Fibroblast of the aortic adventitia (primary cell): ENCODE measurements at places on chromosomes 6 and 20. TPM values are rescaled to one million over a fixed set of nuclear protein-coding genes. Genes with fewer than 3 reads are reported as not detected.

The HUS1B gene
- total RNA-seq = 0.45 and 0.65 TPM in 2 replicates

The EEF1A2 gene
- 0.18 TPM in 1 of 2 replicates, not detected in the other for total RNA-seq

The GGTLC1 gene
- total RNA-seq = not detected in 2 replicates

The BTNL2 gene
- total RNA-seq = not detected in 2 replicates

The CDH4 gene
- 0.18 and 0.25 TPM in 2 replicates for total RNA-seq

DNA sequence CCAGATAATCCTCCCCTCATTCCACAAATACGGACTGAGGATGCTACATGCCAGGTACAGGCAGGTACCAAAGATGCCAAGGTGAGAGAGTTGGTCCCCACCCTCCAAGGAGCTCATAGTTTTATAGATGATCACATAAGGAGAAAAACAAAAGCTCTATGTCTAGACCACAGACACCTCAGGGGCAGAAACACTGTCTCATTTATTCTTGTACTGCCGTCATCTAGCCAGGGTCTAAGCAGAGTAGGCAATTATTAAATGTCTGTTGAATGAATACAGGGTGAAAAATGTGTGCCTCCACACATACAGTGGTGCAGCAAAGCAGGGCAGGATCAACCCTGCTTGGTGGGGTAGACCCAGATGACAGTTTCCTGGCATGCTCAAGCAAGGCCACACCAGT is 439.8 kb upstream of the JARID2 start:
- DNase-seq = no peak

- DNase-seq = peak; percentile 20
These were observed 56.2 kb upstream of the ARID1B start for GRCh38 chr6:156720691-156721685.

- DNase-seq = no peak
These were observed 368.5 kb downstream of the ZFAND3 start for GRCh38 chr6:38187811-38188590.

GRCh38 chr20:59812286-59813125 is 120.9 kb downstream of the SYCP2 start:
- DNase-seq = no peak

- no peak for DNase-seq
These were observed 86.6 kb upstream of the TPD52L1 start for GRCh38 chr6:125066964-125067363.

DNA sequence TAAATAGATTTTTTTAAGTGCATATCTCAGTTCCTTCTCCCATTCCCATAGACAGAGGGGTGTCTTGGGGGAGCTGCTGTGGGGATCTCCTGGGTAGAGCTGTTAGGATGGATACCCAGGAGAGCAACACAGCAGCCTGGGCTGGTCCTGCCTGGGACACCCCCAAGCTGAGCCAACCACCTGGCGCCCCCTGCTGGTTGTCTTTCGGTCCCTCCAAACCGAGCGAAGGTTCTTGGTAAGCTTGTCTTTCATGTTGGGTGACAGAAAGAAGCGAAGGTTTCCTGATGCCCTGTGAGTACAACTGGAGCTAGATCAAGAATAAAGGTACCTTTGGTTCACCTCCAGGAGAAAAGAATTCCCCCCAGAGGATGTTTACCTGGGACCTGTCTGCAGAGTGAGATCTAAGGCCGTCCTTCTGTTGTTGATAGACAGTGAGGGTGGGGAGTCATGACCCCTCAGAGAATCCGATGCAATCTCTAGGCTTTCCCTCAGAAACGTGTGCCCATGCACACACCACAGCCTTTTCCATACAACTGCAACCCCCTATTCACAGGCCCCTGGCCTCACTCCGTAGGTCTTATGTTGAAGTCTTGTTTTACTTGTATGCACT is 50.8 kb downstream of the SNX9 start:
- DNase-seq = peak; percentile 74

- no peak for DNase-seq
These were observed 80.7 kb downstream of the RREB1 start for GRCh38 chr6:7188492-7188891.

DNA sequence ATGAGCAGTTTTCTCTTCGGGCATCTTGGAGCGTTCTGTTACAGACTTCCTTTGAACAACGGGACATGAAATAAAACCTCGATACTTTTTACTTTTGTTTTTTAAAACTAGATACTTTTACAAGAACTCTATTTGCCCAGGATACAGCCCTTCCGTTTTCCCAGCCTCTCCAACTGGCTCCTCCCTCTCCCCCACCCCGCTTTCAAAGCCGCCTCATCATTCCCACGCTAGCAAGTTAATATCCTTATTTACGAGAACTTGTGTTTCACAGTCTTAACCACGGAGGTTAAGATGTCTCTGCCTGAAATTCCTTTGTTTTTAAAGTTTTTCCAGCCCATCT is 241 bp upstream of the CFAP206 start:
- peak; percentile 44 for DNase-seq

- DNase-seq = no peak
These were observed 31.7 kb upstream of the CCN5 start for GRCh38 chr20:44683263-44684046.

GRCh38 chr20:14523090-14523489 is 185.7 kb upstream of the FLRT3 start:
- DNase-seq = no peak

- DNase-seq = no peak
These were observed 25.9 kb downstream of the POM121L2 start for GRCh38 chr6:27286141-27286540.

DNA sequence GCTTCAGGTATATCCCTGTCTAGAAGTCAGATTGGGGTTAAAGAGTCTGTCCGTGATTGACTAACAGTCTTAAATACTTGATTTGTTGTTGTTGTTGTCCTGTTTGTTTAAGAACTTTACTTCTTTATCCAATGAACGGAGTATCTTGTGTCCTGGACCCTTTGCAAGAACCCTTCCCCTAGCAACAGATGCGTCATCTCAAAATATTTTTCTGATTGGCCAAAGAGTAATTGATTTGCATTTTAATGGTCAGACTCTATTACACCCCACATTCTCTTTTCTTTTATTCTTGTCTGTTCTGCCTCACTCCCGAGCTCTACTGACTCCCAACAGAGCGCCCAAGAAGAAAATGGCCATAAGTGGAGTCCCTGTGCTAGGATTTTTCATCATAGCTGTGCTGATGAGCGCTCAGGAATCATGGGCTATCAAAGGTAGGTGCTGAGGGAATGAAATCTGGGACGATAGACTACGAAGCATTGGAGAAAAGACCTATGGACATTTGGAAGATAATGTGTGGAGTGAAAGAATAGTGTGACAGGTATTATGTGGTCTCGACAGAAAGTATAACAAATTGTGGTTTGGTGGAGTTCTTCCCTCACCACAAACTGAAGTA is at the start of gene HLA-DRA:
Gene HLA-DRA, plus strand, starts transcription at position 286 of the 613 bp plus-strand sequence. Its CDS starts 64 bp downstream, at position 350.
- DNase-seq = peak; percentile 57

DNA sequence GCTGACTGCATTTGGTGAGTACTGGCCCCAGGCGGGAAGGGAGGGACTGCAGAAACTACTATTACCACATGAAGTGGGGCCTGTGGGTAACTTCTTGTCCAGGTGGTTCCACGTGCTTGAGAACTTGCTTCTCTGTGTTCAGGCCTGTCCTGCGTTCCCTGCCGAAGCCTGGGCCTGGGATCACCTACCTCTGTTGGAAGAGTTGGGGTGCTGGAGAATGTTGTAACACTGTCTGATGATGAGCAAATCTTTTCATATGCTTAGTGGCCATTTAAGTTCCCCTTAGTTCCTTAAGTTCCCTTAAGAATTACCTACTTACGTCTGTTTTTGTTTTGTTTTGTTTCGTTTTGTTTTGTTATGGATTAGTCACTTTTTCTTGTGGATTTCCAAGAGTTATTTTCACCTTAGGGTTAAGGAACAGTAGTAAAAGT is 154.4 kb downstream of the DTNBP1 start:
- DNase-seq = no peak

- DNase-seq = no peak
These were observed 128.0 kb downstream of the FOXC1 start for GRCh38 chr6:1737463-1738311.

GRCh38 chr6:131645846-131646245 is 8.7 kb downstream of the ENPP3 start:
- no peak for DNase-seq

- peak; percentile 86 for DNase-seq
These were observed 59.9 kb downstream of the SULF2 start for GRCh38 chr20:47725248-47725973.
